HL-60 (cell line): ENCODE measurements at places on chromosomes 11 and 22.

DNA sequence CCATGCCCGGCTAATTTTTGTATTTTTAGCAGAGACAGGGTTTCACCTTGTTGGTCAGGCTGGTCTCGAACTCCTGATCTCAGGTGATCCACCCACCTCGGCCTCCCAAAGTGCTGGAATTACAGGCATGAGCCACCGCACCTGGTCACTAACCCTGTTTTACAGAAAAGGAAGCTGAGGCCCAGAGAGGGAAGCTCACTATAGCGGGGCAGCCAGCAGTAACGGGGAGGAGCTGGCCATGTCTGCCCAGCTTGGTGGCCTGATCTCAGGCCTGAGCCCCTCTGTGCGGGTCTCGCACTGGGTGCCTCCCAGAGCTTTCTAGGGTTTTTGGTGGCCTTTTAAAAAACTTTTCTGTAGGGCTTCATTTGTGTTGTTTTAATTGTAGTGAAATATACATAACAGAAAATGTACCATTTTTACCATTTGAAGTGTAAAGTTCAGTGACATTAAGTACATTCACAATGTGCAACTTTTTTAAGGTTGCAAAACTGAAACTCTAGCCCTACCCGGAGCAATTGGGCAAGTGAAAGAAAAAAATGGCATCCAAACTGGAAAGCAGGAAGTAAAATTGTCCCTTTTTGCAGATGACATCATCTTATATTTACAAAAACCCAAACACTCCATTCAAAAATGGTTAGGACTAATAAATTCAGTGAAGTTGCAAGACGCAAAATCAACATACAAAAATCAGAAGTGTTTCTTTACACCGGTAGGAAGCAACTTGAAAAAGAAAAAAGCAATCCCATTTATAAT, 14.5 kb upstream of the CYTH4 start:
- peak; percentile 72 for DNase-seq

DNA sequence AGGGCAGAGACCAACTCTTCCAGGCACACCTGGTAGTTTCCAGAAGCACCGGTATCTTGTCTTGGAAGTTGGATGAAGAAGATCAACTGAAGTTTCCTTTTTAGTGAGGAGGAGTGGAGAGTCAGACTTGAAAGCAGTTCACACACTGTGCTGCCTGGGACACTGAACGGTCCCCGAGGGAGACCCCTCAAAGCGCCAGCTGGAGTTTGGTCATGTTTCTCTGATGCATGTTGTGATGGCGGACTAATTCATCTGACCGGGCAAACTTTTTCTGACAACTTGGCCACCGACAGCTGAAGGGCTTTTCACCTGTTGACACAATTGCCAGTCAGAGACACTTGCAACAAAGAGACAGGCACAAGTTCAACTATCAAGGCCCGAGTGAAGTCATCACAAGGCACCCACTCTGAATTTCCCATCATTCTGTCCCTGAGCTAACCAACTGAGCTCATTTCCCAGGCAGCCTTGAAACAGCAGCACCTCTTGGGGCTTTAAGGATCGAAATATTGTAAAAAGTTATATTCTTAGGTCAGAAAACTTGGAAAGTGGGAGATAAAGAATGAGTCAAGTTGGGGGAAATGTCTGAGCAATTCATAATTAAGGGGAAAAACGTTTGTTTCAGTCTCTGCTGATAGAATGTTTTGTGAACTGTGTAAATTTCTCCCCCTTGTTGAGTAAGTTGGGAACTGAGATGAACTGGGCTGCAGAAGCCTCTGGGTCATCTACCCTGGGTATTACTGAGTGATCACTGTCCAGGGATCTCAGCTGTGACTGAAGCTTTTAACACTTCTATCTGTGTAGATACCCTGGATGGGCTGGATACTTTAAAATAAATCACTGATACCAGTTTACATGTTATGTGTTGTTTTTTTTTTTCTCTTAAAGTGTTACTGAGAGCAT, 46.2 kb downstream of the WT1 start:
- DNase-seq: no peak

DNA sequence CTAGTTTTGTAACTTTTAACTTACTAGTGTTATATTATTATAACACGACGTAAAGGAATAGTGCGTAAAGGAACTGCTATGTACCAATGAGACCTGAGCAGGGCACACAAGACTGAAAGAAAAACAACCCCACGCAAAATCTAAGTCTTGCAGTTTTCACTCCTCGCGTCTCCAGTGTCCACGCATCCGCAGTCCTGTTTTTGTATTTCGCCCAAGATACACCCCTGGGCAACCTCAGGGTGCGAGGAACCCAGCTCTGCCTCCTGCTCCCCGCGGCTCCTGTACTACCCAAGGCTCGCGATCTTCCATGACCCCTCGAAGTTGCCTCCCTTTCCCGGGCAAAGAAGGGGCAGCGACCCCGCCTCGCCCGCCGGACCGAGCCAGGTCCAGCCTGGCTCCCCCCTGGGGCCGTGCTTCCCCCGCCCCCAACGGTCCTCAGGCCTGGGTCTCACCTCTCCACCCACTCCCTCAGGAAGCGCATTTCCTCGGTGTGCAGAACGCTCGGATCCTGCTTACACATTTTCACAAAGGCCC, 393 bp downstream of the ST13 start:
- DNase-seq: peak; percentile 38

- no peak for DNase-seq
Measured at GRCh38 chr11:82559609-82560008, 174.1 kb downstream of the FAM181B start.

GRCh38 chr11:92423115-92424034, 198.8 kb downstream of the FAT3 start:
- no peak for DNase-seq

DNA sequence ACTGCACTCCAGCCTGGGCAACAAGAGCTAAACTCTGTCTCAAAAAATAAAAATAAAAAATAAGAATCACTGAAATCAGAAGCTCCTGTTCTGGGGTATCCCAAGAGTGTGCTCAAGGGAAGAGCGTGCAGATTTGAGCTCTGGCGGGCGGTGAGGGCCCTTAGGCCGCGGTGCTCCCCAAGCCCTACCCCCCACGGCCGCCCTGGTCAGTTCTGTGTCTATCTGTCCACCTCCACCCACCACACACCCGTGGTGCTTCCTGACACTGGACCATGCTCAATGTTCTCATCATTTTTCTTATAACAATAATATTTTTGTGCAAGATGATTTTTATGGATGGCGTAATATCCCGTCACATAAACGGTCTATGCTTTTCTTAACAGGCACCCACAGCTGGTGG, 71.1 kb downstream of the RTL6 start:
- no peak for DNase-seq

- DNase-seq: no peak
Measured at GRCh38 chr11:14244926-14245325, 114.1 kb downstream of the RRAS2 start.

DNA sequence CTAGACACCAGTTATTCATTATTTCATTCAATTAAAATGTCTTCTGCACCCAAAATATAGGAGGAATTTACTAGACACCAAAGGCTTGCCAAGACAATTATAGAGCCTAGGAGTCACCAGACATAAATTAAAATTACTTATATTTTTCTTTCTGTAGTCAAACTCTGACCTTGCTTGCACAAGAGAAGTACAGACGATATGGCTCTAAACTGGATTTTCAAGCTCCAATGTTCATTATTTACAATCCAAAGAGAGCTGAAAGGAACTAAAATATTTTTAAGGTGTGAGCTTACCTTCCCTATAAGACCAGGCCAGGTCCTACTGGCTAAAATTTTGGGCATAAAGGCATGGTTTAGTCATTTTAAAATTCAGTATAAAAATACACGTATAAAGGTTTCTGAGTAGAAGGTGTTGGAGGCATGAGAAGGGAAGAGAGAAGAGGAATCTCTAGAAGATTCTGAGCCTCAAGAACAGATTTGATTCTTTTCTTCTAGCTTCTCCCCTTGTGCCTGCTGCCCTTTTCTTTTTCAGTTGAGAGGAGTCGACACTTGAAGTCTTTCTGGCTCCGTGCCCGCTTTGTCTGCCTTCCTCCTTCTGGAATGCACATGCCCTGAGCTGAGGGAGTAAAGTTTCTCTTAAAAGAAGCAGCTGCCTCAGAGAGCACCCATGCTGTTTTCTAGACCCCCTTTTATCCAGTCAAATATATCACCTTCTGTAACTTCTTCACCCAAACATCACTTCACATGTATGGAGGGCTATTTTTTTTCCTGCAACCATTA, 13.5 kb downstream of the C11orf97 start:
- no peak for DNase-seq

- DNase-seq: peak; percentile 80
Measured at GRCh38 chr22:22195265-22196017, 49.1 kb upstream of the VPREB1 start.

GRCh38 chr22:43831561-43832392, 19.7 kb upstream of the EFCAB6 start:
- no peak for DNase-seq

DNA sequence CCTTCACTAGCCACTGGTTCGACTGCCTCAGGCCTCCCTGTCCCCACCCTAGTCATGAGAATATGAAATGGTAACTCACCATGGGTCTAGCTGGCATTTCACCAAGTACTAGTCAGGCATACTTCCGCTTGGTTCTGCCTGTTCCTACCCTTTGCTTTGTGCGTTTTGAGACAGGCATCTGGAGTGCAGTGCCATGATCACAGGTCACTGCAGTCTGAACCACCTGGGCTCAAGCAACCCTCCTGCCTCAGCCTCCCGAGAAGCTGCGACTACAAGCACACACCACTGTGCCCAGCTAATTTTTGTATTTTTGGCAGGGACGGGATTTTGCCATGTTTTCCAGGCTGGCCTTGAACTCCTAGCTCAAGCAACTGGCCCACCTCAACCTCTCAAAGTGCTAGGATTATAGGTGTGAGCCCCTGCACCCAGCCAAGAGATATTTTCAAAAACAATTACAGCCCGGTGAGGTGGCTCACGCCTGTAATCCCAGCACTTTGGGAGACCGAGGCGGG, 14.1 kb downstream of the HRAS start:
- no peak for DNase-seq

GRCh38 chr11:127462065-127462344, 461.4 kb upstream of the KIRREL3 start:
- no peak for DNase-seq

- no peak for DNase-seq
Measured at GRCh38 chr22:22697377-22698117, 53.1 kb downstream of the GGTLC2 start.
